ENCODE measurements at places on chromosomes 4 and X.

DNA sequence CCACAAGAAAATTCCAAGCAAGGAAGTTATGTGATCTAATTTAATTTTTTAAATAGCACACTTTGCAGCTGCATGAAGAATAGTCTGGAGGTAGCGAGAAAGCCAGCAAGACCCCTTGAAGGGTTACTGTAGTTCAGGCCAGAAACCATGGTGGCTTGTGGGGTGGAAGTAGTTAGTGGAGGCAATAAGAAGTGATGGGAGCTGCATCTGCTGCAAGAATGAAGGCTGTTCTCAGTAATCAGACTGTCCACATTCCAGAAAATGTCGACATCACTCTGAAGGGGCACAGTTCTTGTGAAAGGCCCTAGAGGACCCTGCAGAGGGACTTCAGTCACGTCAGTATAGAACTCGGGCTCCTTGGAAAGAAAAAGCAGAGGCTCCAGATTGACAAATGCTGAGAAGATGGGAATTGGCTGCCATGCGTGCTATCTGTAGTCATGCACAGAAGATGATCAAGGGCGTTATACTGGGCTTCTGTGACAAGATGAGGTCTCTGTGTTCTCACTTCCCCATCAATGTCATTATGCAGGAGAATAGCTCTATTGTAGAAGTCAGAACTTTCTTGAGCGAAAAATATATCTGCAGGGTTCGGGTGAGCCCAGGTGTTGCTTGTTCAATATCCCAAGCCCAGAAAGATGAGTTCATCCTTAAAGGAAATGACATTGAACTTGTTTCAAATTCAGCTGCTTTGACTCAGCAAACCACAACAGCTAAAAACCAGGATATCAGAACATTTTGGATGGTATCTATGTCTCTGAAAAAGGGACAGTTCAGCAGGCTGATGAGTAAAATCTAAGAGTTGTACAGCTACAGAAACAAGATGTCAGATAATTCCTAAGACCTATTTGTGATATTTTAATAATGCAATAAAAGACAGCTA, 254.2 kb downstream of the CBR4 start:
- peak; percentile 58 for DNase-seq

DNA sequence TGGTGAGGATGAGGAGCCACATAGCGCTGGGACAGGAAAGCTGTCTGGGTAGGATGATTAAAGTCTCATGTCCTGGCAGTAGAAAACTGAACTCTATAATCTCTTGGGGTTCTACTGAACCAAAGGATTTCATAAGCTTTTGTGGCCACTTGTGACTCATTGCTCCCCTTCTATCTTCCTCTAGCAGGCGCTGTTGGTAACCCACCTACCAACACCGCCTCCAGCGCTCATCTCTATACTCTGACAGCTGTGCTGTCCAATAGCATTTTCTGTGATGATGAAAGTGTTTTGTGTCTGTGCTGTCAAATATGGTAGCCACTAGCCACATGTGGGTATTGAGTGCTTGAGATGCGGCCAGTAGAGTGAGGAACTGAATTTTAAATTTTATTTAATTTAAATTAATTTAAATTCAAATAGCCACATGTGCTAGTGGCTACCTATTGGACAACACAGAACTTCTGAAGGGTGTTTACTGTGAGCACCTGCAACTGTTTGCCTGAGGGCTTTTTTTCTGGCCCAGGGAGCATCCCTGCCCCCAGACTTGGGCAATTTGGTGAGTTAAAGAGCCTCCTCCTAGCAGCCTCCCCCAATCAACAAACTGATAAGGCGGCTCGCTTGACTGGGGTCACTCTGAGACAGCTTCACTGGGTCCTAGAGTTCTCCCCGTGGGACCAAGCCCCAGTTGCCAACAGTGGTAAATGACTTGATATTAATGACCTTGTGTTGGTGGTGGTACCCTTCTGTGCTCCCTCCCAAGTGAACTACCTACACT, 169.2 kb upstream of the ATP6AP2 start:
- DNase-seq, result peak; percentile 12

- DNase-seq, result no peak
Measured at GRCh38 chr4:187889651-187890050, 105.9 kb upstream of the ZFP42 start.

GRCh38 chr4:122814426-122814825, 12.2 kb upstream of the FGF2 start:
- DNase-seq, result no peak

GRCh38 chrX:108993909-108994308, 257.5 kb upstream of the IRS4 start:
- DNase-seq, result no peak

- DNase-seq, result no peak
Measured at GRCh38 chr4:184849185-184849584, 23.4 kb upstream of the ACSL1 start.

- no peak for DNase-seq
Measured at GRCh38 chr4:170229006-170229405, 139.2 kb upstream of the AADAT start.

- peak; percentile 91 for DNase-seq
Measured at GRCh38 chr4:145709843-145710242, 29.9 kb downstream of the C4orf51 start.

DNA sequence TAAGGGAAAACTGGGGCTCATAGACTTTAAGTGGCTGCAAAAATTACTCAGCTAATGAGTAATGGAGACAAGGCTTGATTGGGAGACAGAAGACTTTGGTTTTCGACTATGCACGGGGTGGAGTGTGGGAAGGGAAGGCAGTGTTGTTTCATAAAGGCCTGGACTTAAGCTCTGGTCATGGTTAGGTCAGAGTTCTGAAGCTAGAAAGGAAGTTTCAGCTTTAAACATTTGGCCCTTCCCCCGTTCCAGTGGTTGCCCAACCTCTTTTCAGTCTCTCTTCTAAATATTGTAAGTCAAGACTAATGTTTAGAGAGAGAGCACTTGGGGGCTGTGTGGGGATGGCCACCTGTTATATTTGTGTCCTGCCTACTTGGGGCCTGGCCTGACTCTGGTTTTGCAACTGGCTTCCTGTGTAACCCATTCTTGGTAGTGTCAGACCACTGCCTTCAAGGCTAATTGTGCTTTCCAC, 21.0 kb downstream of the MSN start:
- peak; percentile 91 for DNase-seq

DNA sequence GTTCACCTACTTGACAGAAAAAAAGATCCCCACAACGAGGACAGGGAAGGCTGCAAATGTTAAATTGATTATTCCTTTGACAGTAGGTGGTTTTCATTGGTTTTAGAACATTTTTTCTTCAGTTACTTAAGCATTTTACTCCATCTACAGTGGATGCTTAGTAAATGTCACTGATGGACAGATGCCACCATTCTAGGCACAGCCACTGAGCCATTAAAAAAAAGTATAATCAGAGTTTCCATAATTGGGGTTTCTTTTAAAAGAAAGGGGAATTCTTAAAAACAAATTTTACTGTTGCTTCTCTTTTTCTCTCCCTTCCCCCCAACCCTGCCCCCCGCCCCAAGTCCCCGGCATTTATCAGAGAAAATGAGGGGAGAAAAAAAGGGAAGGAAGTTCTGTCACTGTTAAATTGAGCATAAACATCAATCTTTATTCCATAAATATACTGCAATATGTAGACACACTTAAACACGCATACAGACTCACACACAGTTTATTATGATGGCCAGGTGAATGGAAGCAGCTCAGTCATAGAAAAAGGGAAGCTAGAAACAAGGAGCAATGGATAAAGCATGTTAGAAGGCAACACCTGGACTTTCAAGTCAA, 79.7 kb upstream of the PRPS2 start:
- no peak for DNase-seq

DNA sequence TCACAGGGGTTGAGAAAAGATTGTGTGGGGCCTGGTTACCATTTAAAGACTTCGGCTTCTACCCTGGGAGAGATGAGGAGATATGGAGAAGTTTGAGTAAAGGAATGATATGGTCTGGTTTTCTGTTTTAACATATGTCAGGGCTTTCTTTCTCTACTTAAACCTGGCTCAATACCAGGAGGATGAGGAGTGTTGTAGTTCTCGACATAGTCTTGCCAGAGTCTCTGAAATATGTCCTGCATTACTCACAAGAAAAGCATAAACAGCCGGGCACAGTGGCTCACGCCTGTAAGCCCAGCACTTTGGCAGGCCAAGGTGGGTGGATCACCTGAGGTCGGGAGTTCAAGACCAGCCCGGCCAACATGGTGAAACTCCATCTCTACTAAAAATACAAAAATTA, 16.4 kb upstream of the ACE2 start:
- no peak for DNase-seq

- DNase-seq, result no peak
Measured at GRCh38 chrX:131308980-131309379, 19.9 kb upstream of the IGSF1 start.

Measured in iris pigment epithelial cell (primary cell).